Myocyte (in vitro differentiated cells): ENCODE measurements at places on chromosomes 3 and 15.

- peak; percentile 54 for DNase-seq
Observed at GRCh38 chr3:10344147-10344943, 23.4 kb upstream of the SEC13 start.

- no peak for DNase-seq
Observed at GRCh38 chr3:57160765-57161538, 4.2 kb downstream of the IL17RD start.

- no peak for DNase-seq
Observed at GRCh38 chr3:63207066-63207590, 71.0 kb upstream of the SYNPR start.

DNA sequence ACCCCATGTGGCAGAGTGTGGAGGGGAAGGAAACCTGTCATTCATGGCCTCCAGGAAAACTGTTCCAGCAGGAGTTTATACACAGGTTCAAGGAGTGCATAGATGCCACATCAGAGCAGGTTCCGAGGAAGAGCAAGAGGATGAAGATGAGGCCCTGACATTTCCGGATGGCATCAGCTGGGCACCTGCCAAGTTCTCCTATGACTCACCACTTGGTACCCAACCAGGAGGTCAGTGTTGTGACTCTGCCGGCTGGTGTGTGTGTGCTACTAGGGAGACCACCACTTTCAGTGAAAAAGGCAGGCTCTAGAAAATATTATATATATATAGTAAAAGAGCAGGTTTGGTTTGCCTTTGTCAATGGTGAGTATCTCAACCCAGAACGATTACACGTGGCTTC lies 69.3 kb downstream of the NTRK3 start:
- DNase-seq, result peak; percentile 3

- no peak for DNase-seq
Observed at GRCh38 chr3:88263417-88264100, 113.8 kb downstream of the C3orf38 start.

- peak; percentile 49 for DNase-seq
Observed at GRCh38 chr15:39880718-39881387, 39.2 kb downstream of the GPR176 start.

GRCh38 chr3:28980631-28981030 lies 300.2 kb upstream of the RBMS3 start:
- DNase-seq, result no peak

DNA sequence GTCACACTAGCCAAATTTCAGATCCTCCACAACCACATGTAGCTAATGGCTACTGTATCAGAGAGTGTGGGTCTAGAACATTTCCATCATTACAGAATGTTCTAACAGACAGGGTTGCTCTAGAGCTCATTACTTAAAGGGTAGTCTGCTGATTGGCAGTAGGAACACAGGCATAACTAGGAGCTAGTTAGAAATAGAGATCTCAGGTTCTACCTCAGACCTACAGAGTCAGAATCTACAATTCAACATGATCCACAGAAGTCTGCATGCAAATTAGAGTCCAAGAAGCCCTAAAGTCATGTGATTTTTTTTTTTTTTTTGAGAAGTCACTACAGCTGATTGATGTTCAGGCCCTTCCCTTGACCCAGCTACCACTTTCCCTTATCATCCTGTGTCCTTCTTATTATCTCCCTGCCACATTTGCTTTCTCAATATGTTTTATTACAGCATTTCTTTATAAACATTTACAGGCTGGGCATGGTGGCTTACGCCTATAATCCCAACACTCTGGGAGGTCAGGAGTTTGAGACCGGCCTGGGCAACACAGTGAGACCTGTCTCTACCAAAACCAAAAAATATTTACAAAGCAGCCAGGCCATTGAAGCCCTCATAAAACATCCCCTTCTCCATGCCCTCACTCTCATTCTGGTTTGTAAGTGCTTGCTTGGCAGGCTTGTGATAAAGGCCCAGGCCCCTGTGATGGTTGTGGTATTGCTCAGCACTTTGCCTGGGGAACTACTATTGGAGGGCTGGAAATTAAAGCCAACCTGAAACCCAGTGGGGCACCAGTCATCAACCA lies 3.8 kb upstream of the ABHD5 start:
- no peak for DNase-seq

DNA sequence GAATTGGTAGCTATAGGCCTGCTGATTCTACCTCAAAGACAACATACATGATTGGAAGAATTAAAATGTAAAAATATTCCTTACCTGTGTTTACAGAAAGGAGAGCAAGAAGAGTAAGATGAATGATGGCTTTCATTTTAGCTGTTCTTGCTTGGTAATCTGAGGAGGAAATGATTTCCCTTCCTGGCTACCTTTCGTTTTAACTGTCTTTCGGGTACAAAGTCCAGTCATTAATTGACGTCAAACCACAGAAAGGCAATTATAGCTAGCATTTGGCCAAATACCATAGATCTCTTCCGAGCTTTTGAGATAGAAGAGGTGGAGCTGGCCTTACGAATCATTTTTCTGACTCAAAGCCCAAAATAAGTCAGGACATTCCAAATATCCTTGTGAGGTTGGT lies at the start of gene MUC13:
TSS of gene MUC13 (minus strand) at position 175 of the 400 bp plus-strand sequence. CDS start at position 136, 39 bp downstream.
- no peak for DNase-seq

DNA sequence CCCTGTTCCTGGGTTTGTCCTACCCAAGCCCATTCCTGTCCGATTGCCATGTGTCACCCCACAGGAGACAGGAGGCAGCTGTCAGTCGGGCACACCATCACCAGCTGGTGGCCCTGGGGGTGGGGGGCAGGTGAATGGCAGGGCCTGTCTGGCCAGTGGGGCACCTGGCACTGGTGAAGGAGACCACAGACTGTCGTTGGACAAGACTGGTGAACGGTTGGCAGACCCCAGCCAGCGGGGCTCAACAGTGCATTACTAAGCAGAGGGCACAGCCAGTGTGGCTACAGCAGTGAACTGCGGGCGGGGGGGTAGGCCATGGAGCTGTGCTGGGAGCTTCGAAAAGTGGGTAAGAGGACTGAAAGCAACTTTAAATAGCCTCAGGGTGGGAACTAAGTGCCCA lies 2.1 kb downstream of the SEMA7A start:
- peak; percentile 68 for DNase-seq

- peak; percentile 19 for DNase-seq
Observed at GRCh38 chr15:60047701-60048100, 43.6 kb downstream of the FOXB1 start.

DNA sequence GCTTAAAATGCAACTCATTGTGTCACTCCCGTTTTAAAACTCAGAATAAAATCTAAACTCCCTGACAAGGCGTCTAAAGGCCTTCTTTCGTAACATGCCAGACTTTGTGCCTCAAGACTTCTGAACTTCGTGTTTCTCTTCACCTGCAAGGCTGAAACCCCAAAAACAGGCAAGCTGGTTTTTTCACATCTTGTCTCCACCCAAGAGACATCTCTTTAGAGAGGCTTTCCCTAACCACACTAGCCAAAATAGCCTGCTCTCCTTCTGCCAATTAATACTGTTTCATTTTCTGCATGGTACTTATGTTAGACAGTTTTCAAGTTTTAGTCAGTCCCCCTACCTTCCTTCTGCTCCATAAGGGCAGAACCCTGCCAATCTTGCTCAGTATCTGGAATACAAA lies 41.6 kb downstream of the RAF1 start:
- no peak for DNase-seq

DNA sequence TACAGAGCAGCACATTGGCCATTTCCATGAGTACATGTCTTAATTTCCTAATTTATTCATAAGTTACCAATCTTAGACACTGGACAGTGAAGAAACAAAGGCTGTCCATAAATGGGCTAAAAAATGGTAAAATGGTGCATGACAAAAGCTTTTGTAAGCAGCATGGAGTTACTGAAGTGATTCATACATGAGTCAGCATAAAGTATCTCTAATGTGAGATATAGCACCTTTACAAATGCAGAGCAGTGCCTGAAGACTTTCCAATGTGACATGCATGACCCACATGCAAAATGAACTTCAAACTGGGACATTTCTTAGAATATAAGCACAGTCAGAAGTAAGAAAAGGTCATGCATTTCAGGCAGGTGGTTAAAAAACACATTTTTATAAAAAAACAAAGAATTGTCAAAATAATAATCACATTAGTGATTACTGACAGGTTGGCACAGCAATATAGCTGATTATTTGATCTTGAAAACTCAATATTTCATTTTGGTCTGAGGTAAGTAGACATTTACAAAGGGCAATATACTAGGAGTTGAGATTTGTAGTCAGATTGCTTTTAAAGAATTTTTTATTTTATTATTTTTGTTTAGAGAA lies 299.3 kb downstream of the PLCL2 start:
- DNase-seq, result no peak

DNA sequence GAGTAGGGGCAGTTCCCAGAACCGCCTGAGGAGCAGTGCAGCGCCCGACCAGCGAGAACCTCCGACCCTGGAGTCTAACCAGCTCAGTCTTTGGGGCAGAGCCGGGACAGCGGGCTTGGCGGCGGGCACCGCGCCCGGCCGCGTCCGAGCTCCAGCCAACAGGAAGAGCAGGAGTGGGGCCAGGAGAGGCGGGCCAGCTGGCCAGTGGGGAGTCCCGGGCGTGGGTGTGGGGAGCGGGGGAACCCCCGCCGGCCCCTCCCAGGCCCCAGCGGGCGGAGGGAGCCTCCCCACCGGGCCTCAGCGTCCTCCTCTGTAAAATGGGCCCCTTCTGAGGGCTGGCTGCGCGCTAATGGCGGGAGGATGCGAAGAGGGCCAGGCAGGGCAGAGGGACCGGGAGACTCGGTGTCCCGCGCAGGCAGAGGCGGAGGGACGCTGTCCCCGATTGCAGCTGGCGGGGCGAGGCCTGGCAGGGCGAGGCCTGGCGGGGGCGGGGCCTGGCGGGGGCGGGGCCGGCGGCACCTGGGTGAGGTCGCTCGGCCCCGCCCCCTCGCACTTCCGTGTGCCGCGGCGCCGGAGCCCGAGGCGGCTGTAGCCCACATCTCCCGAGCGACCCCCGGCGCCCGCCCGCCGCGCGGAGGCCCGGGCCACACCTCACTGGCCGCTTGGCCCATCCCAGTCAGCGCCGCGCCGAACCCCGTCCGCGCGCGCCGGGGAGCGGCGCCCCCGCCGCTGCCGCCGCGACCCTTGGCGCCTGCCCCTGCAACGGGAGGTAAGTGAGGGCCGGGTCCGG lies at the start of gene PRKCD:
TSS of gene PRKCD (plus strand) at position 550 of the 790 bp plus-strand sequence. CDS start 17,214 bp downstream, outside the sequence.
- DNase-seq, result peak; percentile 90

DNA sequence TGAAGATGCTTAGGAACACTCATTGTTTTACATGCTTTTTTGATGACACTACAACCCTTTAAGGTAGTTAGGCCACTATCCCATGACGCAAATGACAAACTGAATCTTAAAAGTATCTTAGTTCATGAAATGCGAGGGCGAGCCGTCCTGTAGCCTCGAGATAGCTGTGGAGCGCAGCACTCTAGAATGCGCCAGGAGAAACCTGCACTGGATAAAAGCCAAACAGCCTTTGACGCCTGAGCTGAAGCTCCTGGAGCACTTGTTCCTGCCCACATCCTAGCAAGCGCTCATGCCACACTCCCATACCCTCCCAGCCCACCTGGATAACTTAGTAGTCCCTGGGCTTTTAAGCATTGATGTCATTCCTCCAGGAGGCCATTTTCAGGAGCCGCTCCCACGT lies 516.9 kb downstream of the GABRG3 start:
- DNase-seq, result no peak

DNA sequence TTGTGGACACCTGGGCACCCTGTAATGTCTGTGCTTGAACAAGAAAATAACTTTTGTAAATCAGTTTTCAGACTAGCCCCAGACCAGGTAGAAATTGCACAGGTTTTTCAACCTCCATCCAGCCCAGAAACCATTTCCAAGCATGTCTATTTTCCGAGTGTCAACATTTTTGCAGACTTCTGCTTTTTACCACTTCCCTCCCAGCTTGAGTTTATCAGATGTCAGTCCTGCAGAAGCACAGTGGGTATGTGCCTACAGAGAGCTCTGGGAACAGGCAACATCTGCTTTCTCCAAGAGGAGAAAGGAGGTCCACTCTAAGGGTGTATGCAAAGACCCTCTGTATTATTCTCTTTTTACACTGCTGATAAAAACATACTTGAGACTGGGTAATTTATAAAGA lies 83.9 kb downstream of the LRRK1 start:
- no peak for DNase-seq

GRCh38 chr3:100454677-100455076 lies 37.7 kb upstream of the TMEM45A start:
- DNase-seq, result no peak

- DNase-seq, result no peak
Observed at GRCh38 chr3:61824553-61825135, 263.3 kb downstream of the PTPRG start.

DNA sequence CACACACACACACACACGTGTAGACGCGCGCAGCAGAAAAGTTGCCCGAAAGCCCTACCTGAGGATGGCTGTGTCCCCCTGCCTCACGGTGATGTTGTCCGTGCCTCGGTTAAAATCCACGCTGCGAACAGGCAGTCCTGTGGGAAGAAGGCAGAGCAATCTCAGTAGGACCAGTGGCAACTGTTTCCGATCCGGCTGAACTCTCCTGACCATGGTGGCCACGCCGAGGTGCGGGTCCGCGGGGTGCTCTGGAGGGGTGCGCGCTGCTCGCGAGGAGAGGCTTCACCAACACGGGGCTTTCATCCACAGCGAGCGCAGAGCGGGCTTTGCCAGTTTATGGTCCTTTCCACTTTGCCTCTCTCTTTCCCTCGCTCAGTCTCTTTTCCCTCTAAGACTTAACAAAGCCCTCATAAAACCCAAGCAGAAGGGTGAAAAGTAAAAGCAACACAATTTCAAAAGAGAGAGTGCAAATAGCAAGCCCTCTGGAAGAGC lies 422 bp downstream of the LSAMP start:
- no peak for DNase-seq

DNA sequence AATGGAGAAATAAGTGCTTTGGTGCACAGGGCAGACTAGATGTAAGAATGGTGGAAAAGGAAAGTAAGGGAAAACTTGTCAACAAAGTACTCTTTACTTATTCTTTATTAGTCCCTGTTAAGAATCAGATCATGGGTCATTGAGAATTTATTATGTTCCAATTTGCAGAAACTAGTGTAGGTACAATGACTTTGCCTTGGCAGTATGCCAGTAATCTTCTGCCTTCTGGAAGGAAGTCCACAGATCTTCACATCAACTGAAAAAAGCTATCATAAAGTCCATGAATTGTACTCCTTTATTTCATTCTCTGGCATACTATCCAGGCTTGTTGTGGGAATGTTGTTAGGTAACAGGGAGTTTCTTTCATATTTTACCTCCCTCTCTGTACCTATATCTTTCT lies 88.2 kb upstream of the FLNB start:
- DNase-seq, result no peak

GRCh38 chr15:42182961-42183360 lies 25.1 kb downstream of the VPS39 start:
- DNase-seq, result no peak

- DNase-seq, result no peak
Observed at GRCh38 chr15:69436951-69437350, 15.7 kb upstream of the RPLP1 start.

- DNase-seq, result no peak
Observed at GRCh38 chr15:77409259-77410156, 10.4 kb downstream of the PEAK1 start.

- no peak for DNase-seq
Observed at GRCh38 chr15:31740203-31740602, 290.1 kb upstream of the CHRNA7 start.
